GM13976 (cell line): ENCODE measurements at places on chromosomes 11 and 22.

- no peak for DNase-seq
Observed at GRCh38 chr11:46664612-46665011, 35.8 kb downstream of the ARHGAP1 start.

DNA sequence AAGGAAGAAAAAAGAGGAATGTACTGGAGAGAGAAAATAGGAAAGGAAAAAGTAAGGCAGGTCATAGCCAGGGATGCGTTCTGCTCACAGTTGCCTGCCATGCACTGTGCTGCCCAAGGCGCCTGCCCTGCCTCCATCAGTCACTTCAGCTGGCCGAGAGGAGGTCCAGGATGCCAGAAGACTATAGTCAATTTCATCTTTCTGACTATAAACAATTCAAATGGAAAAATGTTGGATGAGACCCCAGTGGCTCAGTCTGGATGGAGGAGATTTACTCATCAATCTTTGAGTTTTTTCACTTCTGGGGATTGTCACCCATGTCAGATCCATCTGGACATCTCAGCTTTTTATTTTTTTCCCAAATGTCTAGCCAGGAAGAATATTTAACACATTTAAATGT is 36.7 kb upstream of the CLMP start:
- no peak for DNase-seq

DNA sequence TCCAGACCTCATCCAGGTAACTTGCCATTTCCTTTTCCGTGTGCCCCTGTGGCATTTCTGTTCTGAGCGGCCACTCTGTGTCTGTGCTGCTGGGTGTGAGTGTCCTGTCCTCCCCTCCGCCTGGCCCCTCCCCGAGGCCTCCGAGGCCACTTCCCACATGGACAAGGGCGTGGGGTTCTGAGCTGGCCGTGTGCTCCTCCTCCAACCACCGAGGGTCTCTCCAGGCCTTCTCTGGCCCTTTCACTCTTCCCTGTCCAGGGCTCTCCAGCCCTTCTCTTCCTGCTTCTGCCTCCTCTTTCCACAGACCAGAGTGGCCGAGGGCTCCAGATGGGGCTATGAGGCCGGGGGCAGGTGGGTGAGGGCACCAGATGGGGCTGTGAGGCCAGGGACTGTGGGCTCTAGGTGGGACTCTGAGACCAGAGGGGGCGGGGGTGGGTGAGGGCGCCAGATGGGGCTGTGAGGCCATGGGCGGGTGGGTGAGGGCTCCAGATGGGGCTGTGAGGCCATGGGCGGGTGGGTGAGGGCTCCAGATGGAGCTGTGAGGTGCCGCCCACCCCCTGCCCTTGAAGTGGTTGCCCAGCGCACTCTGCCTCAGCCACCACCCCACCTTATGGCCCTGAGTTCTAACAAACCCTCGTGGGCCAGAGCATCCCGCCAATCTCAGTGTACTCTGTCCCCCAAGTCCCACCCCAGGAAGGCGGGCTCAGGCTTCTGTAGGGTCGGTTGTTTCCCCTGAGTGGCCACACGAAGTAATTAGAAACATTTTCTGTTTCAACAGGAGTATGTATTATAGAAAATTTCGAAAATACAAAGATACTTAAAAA is 24.1 kb downstream of the PTDSS2 start:
- no peak for DNase-seq

GRCh38 chr11:22626573-22627239 is 1.1 kb upstream of the FANCF start:
- no peak for DNase-seq

DNA sequence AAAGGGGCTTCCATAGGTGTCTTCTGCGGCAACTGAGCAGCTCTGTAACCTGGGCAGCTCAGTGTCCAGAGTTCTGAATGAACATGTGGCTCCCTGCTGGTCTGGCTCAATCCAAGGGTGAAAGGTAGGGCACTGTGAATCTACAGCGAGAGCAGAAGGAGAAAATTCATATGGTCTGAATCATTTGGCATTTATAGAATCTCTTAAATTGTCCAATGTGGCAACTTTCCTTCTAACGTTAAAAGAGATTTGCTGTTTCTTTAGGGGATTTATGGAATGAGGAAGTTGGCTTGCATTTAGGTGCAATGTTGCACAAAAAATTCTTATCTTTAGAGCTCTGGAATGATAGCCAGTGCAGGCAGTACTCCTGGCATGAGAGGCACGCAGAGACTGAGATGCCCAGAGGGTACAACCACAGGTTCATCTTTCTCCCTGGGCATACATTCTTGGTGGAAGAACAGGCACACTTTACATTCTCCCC is 17.0 kb downstream of the ATXN10 start:
- DNase-seq, result no peak

DNA sequence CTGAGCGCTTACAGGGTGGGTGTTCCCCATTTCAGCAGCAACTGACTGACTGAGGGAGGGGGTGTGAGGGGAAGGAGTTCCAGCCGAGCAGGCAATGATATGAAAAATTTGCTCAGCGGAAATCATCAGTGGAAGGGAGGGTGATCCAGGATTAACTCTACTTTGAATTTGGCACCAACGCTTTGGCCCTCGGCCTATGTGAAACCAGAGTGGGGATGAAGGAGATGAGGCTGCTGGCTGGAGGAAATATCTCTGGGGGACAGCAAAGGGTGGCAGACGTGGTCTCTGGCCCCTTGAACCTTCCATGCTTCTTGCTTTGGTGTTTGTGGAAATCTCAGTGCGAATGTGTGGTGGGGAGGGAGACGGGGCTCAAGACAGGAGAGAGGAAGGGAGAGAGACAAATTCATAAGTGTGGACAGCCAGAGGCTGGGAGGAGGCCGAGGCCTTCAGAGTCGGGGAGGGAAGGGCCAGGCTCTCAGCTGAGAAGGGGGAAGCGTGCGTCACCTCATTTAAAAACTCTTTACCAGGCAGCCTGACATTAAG is 83.6 kb downstream of the FDX1 start:
- DNase-seq, result no peak

DNA sequence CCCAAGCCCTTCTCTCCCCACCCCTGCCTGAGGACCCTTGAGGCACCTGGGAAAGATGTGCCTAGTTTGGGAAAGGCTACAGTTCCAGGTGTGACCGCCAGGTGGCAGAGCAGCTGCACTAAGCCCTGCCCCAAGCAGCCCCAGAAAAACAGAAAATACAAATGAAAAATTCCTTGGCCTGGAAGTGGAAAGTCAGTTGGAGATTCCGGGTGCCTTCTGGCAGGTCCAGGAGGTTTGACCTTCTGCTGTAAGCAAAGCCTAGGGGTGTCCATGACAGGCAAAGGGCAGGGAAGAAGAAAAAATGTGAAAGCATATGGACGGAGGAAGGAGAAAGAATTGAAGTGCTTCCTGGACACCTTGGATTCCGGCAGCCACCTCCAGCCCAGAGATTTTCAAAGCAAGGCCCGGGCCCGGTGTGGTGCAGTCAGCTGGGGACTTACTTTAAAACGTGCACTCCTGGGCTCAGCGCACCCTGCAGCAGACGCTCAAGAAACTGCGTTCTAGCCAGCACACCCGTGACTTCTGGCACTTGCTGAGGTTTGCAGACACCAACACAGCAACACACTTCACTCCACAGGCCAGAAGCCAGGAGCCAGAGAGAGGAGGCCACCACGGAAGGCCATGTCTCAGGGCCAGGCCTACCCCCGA is 37.3 kb upstream of the SLC22A12 start:
- peak; percentile 78 for DNase-seq
